ENCODE measurements at places on chromosomes 7 and 10.

DNA sequence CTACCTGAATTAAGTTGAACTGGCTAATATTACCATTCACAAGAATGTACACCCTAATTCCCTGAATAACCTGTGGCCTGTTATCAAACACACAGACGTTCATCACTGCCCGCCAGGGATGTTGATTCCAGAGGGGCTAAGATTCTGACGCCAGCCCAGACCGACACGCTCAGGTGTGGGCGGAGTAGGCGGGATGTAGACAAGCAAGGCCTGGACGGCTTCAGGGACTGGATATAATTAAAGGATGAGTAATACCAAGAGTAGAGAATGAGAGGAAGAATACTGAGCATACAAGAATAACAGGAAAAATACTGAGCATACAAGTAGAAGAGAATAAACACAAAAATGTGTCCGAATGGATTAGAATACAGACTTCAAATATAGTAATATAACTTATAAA is 29.0 kb downstream of the CUBN start:
- DNase-seq = no peak

DNA sequence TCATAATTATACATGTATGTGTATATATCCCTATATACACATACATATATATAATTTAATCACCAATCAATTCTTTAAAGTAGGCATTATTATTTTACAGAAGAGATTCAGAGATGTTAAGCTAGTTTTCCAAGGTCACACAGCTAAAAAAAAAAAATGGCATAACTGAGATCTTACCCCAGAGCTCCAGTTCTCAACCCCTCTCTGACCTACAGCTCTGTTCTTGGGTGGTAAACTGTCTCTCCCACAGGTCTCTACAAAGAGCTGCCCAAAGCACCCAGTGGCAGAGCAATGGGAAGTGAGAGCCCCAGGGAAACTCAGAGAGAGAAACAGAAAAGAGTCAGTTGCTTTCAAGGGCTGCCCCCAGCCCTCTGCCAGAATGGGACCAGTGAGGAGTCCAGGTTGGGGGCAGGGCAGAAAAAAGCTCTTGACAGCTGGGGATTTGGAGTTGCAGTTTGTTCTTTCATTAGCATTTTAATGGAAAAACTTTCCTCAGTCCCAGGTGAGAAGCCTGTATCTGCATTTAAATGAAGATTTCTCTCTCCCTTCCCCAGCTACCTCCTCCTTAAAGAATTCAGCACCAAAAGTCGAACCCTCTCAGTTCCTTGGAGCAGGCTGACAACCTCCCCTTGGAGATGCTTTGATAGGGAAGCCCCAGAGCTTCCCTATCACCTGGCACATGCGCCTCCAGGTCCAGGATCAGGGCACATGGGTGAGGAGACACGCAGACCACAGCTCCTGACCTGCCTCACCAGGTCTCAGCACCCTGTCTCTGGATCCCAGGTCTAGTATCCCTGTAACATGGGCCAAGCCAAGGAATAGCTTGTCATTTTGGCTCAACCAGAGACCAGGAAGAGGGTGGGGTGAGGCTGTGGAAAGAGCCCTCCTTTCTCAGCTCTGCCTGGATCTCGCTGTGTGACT is 388.1 kb downstream of the PLXNA4 start:
- no peak for DNase-seq

GRCh38 chr10:128932071-128932820 is 534.8 kb upstream of the MGMT start:
- DNase-seq = no peak

GRCh38 chr7:14144538-14144937 is 155.1 kb upstream of the ETV1 start:
- no peak for DNase-seq

DNA sequence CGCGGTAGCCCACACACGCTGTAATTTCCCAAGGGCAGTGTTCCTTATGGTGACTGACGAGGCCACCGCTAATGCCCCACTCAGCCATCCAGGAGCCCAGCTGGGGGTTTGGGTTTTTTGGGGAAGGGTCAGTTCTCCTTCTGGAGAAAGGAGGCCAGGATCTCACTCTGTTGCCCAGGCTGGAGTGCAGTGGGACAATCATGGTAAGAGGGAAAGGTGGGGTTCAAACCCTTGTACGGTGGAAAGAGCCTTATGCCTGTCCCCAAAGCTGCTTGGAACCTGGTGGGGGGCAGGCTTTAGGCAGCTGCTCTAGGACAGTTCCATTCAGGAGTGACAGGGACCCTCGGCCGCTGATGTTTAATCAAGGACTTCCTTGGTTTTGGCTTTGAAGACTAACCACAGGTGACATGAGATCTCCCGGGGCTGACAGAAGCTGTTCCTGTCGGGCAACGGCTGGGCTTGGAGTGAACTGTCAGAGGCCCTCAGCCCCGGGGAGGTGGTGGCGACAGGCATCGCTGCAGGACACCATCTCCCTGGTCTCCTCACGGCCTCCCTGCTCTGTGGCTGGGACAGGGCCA is 84.5 kb downstream of the CARD11 start:
- DNase-seq = no peak

GRCh38 chr10:124558339-124559321 is 97.0 kb downstream of the LHPP start:
- DNase-seq = no peak

DNA sequence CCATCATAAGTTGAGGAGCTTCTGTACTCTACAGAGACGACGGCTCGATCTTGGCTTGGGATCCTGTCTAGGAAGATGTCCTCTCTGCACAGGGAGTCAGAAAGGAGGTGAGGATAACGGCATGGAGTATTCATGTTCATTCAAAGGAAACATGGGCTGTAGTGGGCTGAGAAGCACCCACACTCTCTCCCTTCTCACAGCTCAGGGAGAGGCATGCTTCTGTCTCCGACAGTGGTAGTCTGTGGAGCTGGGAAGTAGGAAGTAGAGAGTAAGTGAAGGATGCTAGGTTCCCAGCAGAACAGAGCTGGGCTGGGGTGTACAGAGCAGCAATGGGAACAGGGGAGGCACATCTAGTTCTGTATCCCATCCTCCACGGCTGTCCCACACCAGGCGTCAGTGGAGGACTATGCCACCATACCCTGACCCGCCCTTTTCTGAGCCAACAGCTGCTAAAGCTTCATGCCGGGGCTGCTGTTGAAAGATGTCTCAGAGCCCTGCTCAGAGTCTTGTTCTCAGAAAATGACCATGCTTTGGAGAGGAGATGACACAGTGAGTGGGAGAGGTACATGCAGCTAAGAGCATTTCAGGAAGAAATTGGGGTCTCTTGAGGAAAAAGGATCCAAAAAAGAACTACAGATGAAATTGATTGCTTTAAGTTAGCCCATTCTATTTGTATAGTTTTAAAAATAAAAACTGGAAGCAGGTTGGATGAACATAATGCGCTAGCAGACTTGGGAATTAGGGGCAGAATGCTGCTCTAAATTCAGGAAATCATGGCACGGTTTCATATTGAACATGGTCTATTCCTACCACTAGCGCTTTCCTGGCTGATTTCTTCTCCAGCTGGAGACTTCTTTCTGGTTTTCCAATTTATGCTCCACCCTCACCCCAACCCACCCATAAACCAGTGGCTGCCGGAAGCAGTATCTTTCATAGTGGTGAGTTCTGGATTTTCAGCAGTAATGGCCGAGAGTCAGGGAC is 138.6 kb downstream of the CHN2 start:
- no peak for DNase-seq

DNA sequence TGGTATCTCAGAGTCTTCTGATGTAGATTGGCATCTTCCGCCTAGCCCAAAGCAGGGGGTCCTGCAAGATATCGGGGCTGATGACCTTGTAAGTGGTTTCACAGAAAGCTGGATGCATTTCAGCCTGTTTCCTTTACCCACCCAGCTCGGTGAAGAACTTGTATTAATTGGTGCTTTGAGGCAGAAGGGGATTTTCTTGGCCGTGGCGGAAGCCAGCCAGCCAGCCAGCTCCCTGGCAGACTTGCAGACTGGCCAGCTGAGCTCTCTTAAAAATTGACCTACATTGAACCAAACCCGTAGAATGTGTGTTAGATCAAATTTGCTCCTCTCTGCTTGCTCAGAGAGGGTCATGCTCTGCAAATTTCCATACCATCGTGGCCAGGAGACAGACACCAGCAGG is 218.4 kb downstream of the ADAM12 start:
- DNase-seq = no peak

- DNase-seq = no peak
Measured at GRCh38 chr10:30411263-30411662, 22.7 kb upstream of the MAP3K8 start.

- no peak for DNase-seq
Measured at GRCh38 chr10:95077556-95077955, 8.3 kb upstream of the CYP2C8 start.

GRCh38 chr7:82467020-82467419 is 23.4 kb upstream of the CACNA2D1 start:
- DNase-seq = no peak

DNA sequence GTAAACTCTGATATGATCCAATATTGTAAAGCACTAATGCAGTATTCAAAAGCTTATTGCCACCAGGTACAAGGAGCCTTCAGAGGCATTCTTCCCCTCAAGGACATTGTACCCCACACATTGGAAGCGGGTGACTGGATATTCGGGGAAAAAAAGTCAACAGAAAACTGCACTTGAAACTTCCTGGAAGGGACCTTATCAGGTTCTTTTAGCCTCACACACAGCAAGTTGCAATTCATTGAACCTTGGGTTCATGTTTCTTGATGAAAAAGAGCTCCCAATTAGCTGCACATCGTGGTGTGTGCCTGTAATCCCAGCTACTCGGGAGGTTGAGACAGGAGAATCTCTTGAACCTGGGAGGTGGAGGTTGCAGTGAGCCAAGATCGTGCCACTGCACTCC is 16.4 kb upstream of the MICU1 start:
- no peak for DNase-seq

- peak; percentile 63 for DNase-seq
Measured at GRCh38 chr10:21314111-21314626, 211.3 kb downstream of the SKIDA1 start.

DNA sequence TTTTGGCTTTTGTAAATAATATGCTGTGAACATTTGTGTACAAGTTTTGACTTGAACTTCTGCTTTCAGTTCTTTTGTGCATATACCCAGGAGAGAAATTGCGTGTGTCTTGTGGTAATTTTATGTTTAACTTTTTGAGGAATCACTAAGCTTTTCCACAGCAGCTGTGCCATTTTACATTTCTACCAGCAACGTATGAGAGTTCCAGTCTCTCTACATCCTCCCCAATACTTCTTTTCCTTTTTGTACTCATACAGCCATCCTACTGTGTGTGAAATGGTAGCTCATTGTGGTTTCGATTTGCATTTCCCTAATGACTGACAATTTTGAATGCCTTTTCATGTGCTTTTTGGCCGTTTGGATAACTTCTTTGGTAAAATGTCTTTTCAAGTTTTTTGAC is 66.3 kb upstream of the INHBA start:
- no peak for DNase-seq

DNA sequence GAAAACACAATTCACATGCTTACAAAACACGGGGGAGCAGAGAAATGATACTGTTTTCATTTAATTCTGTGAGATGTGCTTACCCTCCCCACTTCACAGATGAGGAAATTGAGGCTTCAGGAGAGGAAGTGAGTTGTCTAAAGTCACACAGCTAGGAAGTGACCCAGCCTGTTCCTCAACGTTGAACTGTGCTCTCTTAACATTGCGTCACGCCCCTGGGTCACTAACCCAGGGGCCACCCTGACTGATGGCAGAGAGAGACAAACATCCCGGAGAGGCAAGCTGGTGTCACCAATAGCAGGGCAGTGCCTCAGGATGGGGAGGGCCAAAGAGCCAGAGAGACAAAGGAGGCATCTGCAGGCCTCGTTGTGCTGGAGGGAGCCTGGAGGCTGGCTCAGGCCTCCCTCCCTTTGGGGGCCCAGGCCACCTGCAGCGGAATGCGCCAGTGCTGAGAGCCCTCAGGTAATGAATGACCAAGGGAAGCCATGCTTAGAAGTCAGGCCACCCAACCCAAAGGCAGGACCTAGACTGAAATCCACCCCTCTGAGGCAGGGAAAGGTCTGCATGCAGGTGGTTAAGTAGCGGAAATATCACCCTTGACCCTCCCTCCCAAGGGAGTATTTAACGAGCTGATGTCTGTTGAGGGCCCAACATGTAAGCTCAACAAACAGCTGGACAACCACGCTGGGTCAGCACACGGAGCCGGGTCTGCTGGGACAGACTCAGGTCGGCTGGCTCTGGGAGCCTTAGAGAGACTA is 81.3 kb downstream of the C10orf105 start:
- DNase-seq = no peak

GRCh38 chr7:26153823-26154783 is 2.1 kb downstream of the NFE2L3 start:
- DNase-seq = no peak

DNA sequence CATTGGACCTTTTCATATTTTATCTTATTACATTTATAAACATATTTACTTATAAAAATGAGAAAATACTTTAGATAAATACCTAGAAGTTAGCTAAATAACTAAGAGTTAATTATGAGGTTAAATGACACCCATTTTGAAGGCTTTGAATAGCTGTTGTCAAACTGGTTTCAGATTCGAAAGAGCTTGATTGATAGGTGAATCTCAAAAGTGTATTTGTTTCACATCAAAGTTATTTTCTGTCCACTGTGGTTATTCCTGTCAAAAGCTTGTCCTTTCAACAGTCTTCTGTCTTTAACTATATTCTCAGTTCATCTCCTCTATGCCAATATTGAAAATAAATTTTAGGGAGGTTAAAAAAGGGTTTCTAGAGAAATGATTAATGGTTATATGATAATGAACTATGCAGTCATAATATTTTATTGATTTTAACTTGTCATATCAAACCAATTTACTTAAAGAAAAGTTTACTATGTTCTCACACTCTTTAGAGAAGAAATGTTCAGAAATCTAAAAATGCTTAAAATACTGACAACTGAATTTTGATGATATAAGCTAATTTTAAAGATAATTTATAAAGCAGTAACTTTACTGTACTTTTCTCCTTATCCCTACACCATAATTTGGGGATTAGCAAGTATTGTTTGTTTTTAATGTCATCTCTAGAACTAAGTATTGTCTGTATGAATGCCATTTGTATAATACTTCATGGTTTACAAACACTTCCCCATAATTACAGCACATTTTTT is 72.0 kb upstream of the FOXP2 start:
- DNase-seq = no peak

GRCh38 chr10:118842843-118843624 is 88.3 kb upstream of the CACUL1 start:
- no peak for DNase-seq

GRCh38 chr7:106083717-106084116 is 28.4 kb downstream of the SYPL1 start:
- no peak for DNase-seq

GRCh38 chr7:144821067-144821466 is 14.8 kb downstream of the TPK1 start:
- no peak for DNase-seq

- DNase-seq = no peak
Measured at GRCh38 chr7:47518827-47519226, 63.1 kb downstream of the TNS3 start.

Data from cerebellar cortex (tissue), 1 donor.